ENCODE measurements at places on chromosomes 2 and 18.
A peak's percentile ranks its signal among the peaks of the same experiment; 100 is the strongest.

- no peak for DNase-seq
These were observed 642.9 kb downstream of the ZEB2 start for GRCh38 chr2:143877056-143877455.

DNA sequence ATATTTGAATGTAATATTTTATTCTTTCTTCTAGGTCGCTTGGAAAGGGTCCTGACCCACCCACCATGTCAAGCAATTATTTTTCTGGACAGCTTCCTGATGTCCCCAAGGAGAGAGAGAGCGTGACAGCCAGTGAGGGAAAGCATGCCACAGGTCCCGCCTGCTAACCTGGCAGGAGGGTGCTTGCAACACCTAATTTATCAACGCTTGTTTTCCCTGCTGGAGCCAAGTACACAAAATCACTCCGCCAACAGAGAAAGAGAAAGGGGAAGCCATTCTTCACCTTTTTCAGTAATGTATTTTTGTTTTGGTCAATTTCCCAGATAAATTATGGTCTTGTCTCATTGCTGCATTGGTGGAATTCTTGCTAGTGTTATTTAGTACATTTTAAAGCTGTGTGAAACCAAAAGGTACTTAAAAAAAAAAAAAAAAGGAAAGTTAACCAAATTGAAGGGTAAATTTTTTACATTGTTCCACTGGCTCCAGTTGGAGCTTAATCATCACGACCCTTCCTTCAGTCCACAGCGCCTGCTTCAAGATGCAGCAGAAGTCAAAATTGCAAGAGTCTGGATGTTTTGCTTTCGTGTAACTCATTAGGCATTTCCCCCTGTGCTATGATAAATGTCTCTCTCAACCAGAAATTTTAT is 88.5 kb upstream of the COPS8 start:
- no peak for DNase-seq

DNA sequence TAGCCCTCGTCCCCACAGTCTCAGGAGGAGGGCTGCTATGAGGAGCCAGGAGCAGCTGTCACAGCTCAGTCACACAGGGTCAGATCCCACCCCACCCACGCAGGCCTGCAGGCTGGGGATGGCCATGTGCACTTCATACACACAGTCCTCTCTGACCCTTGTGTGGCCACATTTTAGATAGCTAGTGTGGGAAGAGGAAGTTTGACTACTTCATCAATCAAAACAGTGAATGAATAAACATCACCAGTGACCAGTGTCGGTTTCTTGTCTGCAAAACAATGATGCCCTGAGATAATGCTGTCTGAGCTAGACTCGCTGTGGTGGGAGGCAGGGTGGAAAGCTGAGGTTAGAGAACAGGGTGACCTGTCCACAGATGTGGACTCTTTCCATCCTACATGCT is 107.1 kb downstream of the PIEZO2 start:
- DNase-seq, result no peak

DNA sequence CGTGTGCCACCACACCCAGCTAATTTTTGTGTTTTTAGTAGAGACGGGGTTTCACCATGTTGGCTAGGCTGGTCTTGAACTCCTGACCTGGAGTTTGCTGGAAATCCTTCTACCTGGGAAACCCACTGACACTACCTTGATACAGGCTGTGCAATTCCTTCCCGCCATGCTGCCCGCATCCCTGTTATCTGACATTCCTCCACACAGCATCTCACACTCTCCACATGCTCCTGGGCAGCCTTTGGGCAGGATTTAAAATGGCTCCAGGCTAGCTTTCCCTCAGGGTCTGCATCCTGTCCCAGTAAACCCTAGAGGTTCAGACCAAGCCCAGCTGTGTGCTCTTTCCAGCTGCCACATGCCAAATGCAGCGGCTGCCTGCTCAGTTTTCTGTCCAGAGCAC is 319.5 kb upstream of the CXCR4 start:
- DNase-seq, result no peak

GRCh38 chr2:237806334-237806733 is 7.8 kb downstream of the RBM44 start:
- no peak for DNase-seq

- peak; percentile 57 for DNase-seq
These were observed 28.7 kb upstream of the RPRD1A start for GRCh38 chr18:36095936-36096519.

DNA sequence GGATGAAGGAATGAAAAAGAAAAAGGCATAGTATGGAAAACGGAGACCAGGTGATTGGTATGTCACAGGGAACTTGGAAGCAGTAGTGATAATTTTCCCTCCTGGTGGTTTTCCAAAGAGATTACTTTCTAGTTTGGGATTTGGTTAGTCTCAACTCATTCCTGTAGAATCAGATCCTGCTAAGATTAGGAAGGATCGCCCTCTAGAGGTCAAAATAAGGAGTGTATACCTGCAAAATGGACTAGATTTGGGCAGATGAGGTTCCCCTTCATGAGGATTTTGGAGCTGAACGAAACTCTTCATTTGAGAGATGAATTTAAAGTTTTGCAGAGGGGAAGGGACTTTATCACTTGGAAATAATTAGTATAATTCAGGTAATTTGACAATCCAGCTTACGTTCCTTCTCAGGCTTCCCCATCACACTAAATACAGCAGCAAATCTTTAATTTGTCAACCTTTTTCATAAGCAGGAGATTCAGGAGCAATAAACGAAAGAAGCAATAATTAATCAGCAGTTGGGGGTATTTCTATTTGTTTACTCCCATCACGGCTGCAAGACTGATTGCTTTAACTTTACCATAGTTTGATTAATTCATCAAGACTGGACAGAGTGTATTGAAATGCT is 65.2 kb downstream of the CCDC195 start:
- peak; percentile 61 for DNase-seq

- no peak for DNase-seq
These were observed 439.2 kb upstream of the ACVR2A start for GRCh38 chr2:147405651-147406050.

GRCh38 chr2:200765139-200765951 is 46.4 kb upstream of the BZW1 start:
- no peak for DNase-seq

GRCh38 chr2:230871361-230872150 is 6.8 kb downstream of the ITM2C start:
- DNase-seq, result no peak

DNA sequence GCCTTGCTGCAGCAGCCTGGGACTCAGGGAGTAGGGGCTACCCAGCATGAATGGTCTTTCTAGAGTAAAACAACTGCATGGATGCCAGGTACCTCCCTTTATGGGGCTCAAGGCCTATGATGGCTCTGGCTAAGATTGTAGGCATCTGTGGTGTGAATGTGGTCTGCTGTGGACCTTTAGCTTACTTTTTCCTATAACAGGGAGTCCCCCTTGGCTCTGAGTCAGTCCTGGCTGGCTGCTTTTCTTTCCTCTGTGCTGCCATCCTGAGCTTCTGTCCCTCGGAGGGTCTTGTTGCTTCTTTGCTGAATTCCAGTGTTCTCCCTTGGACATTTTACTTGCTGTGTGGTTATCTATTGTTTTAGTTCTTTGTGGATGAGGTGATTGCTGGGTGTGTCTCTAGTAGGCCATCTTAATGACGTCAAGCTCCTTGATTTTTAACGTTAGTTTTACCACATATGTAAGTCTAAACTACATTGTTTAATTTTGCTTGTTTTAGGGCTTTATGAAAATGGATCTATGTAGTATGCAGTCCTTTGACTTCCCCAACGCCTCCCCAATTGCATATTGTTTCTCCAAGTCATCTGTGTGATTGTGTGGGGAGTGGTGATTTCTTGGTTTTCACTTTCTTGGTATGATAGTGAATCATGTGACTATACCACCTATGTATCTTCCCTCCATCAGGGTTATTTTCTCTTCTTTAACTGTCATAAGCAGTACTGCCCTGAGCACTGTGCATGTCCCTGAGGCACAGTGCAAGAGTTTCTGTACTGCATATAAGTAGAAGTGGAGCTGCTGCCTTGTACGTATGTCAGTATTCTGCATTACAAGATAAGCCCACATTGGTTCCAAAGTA is 92.4 kb downstream of the NCK2 start:
- no peak for DNase-seq

DNA sequence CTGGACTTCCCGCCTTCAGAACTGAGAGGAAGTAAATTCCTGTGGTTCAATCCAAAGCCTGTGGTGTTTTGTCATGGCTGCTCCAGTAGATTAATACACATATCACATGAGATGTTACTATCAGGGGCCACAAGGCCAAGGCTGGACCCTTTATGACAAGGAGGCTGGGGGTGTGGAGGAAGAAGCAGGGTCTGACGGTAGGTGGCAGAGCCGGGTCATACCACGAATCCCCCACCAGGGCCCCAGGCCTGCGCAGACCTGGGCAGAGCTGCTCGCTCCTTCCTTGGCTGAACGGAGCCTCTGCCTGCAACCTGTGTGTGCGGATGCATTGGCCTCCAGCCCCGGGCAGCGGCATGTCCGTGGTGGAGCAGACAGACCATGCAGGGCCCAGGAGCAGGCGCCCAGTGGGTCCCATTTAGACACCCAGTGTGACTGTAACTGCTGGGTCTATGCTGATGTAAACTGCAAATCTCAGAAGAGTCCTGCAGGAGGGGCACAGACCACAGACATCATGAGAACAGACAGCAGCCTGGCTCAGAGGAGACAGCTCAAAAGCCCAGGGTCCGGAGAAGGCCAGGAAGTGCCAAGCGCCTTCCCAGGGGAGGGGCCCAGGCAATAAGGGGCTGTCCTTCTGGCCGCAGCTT is 155.2 kb downstream of the PXDN start:
- no peak for DNase-seq

GRCh38 chr18:78994000-78994399 is 14.4 kb downstream of the SALL3 start:
- DNase-seq, result no peak

GRCh38 chr2:81894451-81894990 is 1590.0 kb upstream of the LRRTM1 start:
- no peak for DNase-seq

- DNase-seq, result no peak
These were observed 649 bp downstream of the FECH start for GRCh38 chr18:57585855-57586250.

- peak; percentile 76 for DNase-seq
These were observed 36.9 kb upstream of the SLC14A1 start for GRCh38 chr18:45686891-45687611.

- DNase-seq, result no peak
These were observed 50.6 kb downstream of the COL5A2 start for GRCh38 chr2:189128970-189129369.

DNA sequence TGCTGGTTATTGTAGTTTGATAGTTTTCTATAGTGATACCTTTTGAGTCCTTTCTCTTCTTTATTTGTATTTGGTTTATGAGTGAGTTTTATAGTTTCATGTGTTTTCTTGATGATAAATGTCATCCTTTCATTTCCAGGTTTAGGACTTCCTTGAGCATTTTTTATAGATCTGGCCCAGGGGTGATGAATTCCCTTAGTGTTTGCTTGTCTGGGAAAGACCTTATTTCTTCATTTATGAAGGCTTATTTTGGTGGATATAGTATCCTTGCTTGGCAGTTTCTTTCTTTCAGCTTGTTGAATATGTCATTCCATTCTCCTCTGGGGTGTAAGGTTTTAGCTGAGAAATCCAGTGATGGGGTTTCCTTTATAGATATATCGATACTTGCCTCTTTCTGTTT is 53.9 kb downstream of the OTX1 start:
- no peak for DNase-seq

- DNase-seq, result no peak
These were observed 101.4 kb downstream of the NFATC1 start for GRCh38 chr18:79496978-79497637.

DNA sequence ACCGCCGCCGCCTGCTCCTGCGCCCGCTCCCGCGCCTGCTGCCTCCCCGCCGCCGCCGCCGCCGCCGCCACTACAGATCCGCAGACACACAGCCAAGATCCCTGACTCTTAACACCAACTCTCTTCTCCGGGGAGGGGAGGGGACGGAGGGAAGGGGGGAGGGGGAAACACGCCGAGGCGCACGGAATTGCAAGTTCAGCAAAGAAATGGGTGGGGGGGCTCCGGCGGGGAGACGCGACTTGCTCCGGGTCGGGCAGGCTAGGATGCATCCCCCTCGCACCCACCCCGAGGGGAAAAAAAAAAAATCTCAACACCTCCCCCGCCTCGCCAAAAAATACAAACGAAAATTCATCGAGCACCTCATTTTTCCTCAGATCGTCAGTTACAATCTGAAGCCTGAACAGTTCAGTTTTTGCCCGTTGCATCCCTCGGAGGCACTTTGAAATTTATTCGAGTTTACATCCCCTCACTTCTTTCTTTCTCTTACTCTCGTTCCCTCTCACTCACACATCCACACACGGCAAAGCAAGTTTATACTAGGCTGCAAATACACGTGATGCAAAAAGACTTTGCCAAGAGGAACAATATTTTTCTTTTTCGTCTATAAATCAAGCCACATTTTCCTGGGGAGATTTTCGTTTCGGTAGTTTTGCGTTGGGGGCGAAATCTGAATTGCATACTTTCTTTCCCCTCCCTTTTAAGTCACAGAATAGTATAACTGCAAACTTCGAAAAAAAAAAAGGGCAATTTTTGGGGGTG is at the start of gene TCF4:
Gene TCF4 (minus strand): TSS at position 82 of the 759 bp plus-strand sequence. CDS start 1,076 bp downstream, outside the sequence.
- DNase-seq, result peak; percentile 17

DNA sequence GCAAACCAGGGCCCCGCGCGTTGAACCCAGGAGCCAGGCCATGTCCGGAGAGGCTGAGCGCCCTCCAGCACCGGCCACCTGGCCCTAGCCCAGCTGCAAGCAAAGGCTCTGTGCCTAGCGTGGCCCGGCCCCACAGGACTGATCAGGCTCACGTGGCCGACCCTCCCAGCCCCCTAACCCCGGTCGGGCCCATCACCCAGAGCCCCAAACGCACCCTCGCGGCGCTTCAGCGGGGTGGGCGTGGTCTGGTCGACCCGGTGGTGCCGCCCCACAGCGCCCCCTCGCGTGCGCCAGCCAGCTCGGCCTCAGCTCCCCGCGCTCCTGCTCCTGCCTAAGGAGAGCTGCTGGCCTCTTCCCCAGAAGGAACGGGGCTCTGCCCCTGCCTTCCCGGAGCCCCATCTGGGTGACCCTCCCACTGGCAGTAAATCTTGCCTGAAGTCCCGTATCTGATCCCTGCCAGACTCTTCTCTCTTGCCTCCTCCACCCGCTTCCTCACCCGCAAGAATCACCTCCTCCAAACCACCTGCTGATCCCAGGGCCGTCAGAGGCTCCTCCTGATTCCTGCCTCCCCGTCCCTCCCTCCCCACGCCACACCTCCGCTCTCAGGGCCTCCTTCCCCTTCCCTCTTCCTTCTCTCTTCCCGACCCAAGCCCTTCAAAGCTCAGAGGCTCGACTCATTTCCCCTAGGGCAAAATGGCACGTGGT is 12.3 kb upstream of the TEX51 start:
- DNase-seq, result peak; percentile 24

DNA sequence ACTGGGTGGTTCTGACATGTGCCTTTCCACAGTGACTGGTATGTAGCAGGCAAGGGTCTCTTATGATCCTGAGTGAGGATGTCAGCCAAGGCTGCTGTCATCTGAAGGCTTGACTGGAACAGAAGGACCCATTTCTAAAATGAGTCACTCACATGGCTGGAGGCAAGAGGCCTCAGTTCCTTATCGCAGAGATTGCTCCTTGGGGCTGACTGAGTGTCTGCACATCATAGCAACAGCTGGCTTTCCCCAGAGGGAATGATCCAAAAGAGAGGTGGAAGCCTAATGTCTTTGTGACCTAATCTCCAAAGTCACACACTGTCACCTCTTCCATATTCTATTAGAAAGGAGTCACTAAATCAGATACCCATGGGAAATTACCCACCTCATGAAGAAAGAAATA is 114.0 kb downstream of the NEDD4L start:
- DNase-seq, result no peak

- no peak for DNase-seq
These were observed 2.9 kb upstream of the LPIN2 start for GRCh38 chr18:3015851-3016250.

All from CD4-positive, alpha-beta T cell treated with Interleukin-21 for 1 hour (primary cell).